Putamen (tissue), 1 donor: ENCODE measurements at places on chromosomes 11 and 22.
A peak's percentile ranks its signal among the peaks of the same experiment; 100 is the strongest.

GRCh38 chr11:69593851-69594250 lies 47.1 kb upstream of the CCND1 start:
- DNase-seq = no peak

DNA sequence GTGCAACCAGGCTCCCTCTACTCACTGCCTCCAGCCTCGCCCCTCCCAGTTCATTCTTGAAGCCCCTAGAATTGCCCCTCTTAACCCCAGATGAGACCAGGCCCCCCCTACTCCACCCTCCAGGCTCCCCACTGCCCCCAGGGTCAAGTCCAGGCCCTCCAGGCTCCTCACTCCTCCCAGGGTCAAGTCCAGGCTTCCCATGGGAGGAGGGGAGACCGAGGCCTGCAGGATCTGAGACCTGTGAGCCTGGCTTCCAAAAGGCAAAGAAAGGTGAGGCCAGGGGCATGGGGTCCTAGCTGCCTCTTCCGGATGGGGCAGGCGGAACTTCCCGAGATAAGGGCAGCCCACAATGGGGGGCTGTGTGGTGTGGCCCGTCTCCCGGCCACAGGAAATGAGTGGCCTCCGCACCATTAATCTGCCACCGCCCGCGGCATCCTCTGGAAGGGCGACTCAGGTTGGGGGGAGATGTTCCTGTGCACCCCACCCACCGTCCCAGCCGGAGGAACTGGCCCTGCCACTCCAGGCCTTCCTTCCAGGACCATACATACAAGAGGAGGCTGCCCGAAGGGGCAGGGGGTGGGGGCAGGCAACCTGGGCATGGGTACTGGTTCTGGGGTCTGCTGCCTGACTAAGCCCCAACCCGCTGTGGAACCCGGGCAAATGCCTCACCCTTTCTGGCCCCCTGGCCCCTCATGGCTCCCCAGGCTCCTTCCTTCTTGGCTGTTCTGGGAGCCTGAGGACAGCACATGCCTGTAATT lies 35.1 kb upstream of the WNT11 start:
- DNase-seq = no peak

GRCh38 chr22:28379075-28379779 lies 300.4 kb downstream of the TTC28 start:
- no peak for DNase-seq

- DNase-seq = no peak
Observed at GRCh38 chr11:66604155-66604554, 11.2 kb downstream of the CCS start.

GRCh38 chr11:832529-833113 lies at the start of gene CD151:
CD151 (plus strand) TSS chr11:832952; CDS start chr11:836070, 3,118 bp downstream.
- no peak for DNase-seq

- no peak for DNase-seq
Observed at GRCh38 chr22:29348956-29349355, 33.5 kb upstream of the RASL10A start.

- DNase-seq = no peak
Observed at GRCh38 chr11:111759376-111759775, 6.8 kb downstream of the PPP2R1B start.

GRCh38 chr11:119366690-119367620 lies 14.5 kb downstream of the USP2 start:
- no peak for DNase-seq

DNA sequence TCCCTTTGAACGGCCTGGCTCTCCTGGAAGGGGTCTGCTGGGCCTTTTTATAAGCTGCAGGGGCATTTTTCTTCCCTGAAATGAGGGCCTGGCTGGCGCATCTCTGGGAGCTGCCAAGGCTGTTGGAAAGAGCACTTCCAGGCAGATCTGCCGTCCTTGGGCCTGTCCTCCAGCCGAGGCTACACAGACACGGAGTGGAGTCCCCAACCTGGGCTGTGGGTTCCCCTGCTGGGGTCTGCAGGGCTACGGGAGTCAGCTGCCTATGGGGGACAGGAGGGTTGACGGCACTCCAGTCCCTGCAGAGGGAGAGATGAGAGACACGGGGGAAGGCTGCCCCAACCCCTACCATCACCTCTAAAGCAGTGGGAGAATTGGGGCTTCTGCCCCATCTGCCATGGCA lies 606.6 kb downstream of the TBC1D22A start:
- DNase-seq = no peak

- DNase-seq = no peak
Observed at GRCh38 chr11:73306069-73306841, 1.8 kb upstream of the ARHGEF17 start.

- DNase-seq = no peak
Observed at GRCh38 chr11:70352100-70352499, 46.2 kb upstream of the CTTN start.

DNA sequence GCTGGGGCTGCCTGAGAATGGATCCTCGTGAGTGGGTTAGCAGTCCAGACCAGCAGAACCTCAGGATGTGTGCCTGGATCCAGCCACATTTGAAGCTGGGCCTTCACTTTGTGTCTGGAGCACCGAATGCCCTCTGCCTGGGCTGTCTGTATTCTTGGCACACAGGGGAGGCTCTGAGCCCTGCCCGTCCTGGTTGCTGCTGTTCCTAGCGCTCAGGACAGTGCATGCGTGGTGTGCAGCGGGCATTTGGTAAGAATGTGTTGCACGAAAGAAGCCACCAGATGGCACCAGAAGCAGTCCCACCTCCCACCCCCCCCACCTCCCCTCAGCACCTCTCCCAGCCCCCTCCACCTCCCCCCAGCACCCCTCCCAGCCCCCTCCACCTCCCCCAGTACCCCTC lies 4.1 kb upstream of the MAPK11 start:
- DNase-seq = peak; percentile 45

- DNase-seq = no peak
Observed at GRCh38 chr11:85165819-85166218, 461.3 kb downstream of the DLG2 start.

DNA sequence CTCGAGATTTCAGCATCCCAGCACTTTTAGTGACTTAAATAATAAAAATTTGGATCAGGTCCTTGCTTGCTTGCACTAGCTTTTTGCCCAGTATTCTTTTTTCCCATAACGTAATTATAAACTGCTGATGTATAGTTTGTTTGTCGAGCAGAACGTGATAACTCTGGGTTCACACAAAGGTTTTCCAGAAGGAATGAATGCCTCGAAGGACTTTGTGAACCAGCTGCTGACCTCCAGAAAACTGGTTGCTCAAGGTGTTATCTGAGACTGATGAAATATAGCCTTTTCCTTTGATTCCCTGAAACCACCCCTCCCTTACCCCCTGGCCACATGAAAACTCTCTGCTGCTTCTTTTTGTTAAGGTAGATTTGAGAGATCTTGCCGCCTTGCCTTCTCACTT lies 229.1 kb upstream of the CARD18 start:
- DNase-seq = no peak

GRCh38 chr11:33829430-33830141 lies 55.3 kb upstream of the FBXO3 start:
- DNase-seq = peak; percentile 63

- no peak for DNase-seq
Observed at GRCh38 chr11:112229746-112230433, 3.7 kb downstream of the PTS start.

DNA sequence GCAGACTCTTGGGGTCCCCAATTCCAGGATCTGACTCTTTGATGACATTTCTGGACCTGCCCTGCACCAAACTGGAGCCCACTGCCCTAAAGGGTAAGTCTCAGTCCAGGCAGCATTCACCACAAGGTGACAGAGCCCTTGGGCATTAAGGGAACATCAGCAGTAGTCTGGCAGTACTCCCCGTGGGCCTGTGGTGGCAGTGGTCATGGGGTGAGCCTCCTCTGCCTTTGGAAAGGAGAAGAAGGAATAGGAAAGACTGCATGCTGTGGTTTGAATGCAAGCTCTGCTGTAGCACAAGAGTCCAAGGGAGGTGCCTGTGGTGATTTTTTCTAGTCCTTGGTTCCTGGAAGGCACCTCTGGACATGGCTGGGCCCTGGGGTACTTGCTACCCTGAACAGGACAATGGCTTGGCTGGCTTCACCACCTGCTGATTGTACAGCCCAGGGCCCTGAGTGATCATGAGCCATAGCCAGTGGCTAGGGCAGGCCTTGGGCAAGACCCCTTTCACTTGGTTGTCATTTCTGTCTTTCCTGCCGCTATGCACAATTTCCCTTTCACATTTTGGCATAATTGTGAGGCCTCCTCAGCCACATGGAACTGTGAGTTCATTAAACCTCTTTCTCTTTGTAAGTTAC lies 160.7 kb upstream of the GRIA4 start:
- no peak for DNase-seq

- no peak for DNase-seq
Observed at GRCh38 chr11:86625981-86626380, 46.4 kb downstream of the ME3 start.

- no peak for DNase-seq
Observed at GRCh38 chr22:31615940-31616314, 46.1 kb downstream of the PISD start.

DNA sequence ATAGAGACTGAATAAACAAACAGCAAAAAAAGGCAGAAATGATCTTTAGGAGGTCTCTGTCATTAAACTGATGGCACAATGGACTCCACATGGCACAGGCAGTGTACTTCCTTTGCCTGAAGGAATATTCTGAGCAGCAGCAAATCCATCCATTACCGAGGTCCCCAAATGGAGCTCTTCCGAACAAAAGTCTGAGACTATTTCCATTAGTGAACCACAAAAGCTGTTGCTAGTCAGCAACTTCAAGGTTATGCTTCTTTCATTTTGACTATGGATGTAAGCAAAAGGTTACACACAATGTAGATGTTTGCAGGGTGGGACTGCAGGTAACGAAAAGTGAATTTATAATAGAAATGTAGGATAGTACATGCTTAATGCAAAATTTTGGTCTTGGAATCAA lies 14.5 kb downstream of the NARS2 start:
- no peak for DNase-seq

DNA sequence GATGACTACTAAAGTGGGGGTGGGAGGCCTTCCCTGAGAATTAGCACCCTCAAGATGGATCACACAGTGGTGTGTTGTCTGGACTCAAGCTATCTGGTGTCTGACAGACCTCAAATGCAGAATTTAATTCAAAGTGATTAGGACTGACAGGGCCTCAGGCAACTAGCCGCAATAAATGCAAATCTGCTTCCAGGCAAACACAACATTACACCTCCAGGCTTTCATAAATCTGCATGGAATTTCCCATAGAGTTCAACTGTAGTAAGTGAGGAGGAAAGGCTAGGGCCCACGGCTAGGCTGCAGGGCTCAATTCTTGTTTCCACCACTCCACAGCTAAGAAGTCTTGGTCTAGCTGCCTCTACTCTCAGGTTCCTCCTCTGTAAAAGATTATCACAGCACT lies 331.4 kb downstream of the LARGE1 start:
- DNase-seq = no peak

- no peak for DNase-seq
Observed at GRCh38 chr22:46774980-46775849, 12.8 kb downstream of the TBC1D22A start.

DNA sequence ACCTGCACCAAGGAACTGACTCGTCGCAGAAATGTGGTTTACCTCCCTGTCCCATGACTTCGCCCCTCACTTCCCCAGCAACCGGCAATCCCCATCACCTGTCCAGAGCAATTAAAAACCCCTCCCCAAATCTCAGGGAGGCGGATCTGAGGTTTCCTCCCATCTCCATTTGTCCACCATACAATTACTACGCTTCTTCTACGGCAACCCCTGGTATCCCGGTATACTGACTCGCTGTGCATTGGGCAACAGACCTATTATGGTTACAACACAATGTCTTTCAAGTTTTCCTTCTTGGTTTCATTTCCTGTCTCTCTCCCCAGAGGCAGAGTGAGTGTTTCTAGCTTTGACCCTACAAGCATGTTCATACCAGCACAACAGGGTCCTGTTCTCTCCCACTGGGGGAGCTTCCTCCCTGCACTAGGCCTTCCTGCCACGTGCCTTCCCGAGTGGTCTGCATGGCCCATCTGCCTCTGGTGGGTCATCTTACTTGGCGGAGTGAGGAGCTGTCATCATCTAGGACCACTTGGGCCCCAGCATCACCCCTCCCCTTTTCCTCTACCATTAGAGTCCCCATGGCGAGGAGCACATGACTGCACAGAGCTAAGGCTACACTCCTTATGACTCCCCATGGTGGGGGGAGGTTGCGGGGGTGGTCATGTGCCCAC lies 30.3 kb upstream of the NAP1L4 start:
- DNase-seq = no peak

GRCh38 chr11:65790104-65790901 lies 3.4 kb downstream of the OVOL1 start:
- no peak for DNase-seq

DNA sequence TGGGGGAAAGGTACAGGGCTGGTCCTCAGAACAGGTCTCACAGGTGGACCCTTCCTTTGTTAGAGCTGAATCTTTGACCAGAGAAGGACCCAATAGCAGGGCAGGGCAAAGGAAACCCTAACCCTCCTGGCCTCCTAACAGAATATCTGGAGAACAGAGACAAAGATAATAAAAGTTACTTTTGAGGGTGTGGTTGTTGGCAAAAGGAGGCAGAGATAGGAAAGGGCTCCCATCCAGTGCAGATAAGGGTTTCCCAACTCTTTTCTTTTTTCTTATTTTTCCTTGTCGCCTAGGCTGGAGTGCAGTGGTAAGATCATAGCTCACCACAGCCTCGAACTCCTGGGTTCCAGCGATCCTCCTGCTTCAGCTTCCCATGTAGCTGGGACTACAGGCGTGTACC lies 11.9 kb downstream of the PCSK7 start:
- no peak for DNase-seq

DNA sequence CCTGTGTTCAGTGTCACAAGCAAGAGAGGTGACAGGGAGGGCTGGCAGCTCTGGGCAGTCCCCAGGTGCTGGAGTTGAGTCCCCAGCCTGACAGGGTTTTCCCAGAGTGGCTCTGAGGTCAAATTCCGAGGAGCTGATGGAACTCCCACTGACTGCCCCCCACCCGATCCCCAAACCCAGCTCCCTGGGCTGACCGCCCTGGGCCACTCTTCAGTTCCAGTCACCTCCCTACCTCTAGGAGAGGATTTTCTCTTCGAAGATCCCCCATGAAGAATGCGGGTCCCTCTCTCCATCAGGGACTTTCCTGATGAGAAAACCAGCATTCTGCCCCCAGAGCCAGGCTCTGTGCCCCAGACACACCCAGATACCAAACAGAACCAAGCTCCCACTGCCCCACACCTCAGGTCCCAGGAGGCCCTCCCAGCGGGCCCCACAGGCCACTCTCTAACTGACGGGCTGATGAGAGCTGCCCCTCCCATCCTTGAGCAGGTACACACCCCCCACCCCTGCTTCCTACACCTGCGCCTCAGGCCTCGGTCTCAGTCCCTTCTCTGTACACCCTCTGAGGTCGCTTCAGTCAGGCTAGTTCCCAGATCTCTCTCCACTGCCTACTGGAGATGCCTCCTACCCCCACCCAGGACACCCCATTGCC lies 12.1 kb upstream of the RAC2 start:
- DNase-seq = no peak

GRCh38 chr22:48367731-48368130 lies 1459.9 kb downstream of the BRD1 start:
- no peak for DNase-seq

DNA sequence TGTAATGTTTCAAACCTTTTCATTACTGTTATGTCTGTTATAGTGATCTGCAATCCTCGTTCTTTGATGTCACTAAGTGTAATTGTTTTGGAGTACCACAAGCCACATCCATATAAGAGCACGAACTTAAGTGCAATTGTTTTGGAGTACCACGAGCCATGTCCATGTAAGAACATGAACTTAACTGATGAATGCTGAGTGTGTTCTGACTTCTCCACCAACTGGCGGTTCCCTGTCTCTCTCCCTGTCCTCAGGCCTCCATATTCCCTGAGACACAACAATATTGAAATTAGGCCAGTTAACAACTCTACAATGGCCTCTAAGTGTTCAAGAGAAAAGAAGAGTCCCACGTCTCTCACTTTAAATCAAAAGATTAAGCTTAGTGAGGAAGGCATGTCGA lies 23.5 kb downstream of the TESMIN start:
- no peak for DNase-seq

GRCh38 chr22:25570486-25570885 lies 6.0 kb downstream of the GRK3 start:
- no peak for DNase-seq
